ENCODE measurements at places on chromosomes 11 and 22.

GRCh38 chr11:122847466-122847865, 9.2 kb downstream of the CRTAM start:
- DNase-seq: no peak

- no peak for DNase-seq
Observed at GRCh38 chr11:5504403-5504921, 5.3 kb downstream of the UBQLN3 start.

DNA sequence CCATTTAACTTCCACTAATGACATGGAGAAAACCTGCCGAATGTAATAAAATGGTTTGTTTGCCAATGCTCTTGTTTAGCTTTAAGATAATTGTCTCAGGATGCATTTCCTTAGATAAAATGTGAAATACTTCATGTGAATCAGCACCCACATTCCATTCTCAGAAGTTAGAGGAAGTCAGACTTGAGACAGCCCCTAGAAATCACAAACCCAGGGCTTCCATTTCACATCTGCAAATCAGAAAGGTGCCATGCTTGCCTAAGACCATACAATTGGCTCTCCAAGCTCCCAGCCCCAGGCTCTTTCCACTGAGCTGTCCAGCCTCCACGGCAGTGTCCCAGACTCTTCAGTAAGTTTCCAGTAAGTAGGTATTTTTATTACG, 35.6 kb upstream of the ADORA2A start:
- DNase-seq: no peak

- DNase-seq: no peak
Observed at GRCh38 chr22:46106279-46107022, 43.9 kb upstream of the PPARA start.

DNA sequence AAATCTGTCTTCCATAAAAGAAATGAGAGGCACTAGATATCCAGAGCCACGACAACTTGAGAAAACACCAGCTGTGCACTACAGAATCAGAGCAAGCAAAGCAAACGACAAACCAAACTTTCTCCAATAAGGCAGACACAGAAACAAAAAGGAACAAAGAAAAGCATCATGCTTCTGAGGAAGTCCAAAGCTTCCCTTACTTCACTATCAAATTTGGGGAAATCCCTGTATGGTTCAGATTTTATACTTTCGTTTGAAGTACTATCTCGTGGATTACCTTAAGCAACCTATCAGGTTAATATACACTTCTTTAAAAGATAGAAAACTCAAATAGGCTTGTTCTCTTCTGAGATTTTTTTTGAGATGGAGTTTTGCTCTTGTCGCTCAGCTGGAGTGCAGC, 27.7 kb downstream of the ALG9 start:
- no peak for DNase-seq

- DNase-seq: no peak
Observed at GRCh38 chr22:36323182-36323854, 64.4 kb downstream of the MYH9 start.

DNA sequence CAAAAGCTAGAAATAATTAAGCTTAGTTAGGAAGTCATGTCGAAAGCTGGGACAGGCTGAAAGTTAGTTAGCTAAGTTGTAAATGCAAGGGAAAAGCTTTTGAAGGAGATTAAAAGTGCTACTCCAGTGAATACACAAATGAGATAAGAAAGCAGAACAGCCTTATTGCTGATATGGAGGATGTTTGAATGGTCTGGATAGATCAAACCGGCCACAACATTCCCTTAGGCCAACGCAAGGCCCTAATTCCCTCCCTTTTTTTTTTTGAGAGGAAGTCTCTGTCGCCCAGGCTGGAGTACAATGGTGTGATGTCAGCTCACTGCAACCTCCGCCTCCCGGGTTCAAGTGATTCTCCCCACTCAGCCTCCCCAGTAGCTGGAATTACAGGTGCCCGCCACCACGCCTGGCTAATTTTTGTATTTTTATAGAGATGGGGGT, 23.3 kb upstream of the WEE1 start:
- DNase-seq: peak; percentile 66

DNA sequence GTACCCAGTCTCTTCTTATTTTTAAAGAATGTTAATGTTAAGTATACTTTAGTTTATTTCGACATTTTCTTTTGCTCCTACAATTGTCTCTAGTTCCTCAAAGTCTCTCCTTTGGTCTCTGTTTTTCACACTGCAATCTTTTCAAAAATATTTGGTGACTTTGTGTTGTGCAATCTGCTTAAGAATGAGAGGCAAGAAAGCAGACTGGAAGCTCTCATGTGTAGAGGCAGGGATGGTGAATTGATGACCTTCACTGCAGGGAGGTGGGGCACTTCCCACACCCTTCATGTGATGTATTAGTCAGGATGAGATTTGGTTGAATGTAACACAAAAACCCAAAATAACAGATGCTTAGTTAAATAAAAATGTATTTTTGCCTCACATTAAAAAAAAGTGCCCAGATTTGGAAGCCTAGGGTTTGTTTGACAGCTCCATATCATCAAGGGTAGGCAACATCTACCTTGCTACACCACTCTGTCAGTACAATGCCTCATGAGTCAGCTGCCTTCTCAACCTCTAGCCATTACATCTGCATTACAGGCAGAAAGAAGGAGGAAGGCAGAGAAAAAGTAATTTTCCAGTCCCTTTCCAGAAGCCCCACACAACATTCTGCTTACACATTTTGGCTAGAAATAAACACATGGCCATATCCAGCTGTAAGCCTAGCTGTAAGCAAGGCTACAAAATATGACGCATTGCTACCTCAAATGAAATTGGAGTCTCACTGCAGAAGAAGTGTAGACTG, 3.8 kb upstream of the MMP27 start:
- no peak for DNase-seq

GRCh38 chr11:3227568-3228444, 4.4 kb downstream of the MRGPRE start:
- no peak for DNase-seq

DNA sequence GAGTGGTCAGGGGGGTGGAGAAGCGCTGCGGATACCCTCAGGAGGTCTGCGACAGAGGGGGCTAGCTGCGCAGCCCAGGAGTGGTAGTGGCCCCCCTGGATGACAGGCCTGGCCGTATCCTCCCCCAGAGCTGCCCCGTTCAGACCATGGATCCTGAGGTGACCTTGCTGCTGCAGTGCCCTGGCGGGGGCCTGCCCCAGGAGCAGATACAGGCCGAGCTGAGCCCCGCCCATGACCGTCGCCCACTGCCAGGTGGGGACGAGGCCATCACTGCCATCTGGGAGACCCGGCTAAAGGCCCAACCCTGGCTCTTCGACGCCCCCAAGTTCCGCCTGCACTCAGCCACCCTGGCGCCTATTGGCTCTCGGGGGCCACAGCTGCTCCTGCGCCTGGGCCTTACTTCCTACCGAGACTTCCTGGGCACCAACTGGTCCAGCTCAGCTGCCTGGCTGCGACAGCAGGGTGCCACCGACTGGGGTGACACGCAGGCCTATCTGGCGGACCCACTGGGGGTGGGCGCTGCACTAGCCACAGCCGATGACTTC, 505 bp downstream of the NUDT22 start:
- no peak for DNase-seq

GRCh38 chr11:64831411-64831891, 13.0 kb downstream of the CDC42BPG start:
- no peak for DNase-seq

DNA sequence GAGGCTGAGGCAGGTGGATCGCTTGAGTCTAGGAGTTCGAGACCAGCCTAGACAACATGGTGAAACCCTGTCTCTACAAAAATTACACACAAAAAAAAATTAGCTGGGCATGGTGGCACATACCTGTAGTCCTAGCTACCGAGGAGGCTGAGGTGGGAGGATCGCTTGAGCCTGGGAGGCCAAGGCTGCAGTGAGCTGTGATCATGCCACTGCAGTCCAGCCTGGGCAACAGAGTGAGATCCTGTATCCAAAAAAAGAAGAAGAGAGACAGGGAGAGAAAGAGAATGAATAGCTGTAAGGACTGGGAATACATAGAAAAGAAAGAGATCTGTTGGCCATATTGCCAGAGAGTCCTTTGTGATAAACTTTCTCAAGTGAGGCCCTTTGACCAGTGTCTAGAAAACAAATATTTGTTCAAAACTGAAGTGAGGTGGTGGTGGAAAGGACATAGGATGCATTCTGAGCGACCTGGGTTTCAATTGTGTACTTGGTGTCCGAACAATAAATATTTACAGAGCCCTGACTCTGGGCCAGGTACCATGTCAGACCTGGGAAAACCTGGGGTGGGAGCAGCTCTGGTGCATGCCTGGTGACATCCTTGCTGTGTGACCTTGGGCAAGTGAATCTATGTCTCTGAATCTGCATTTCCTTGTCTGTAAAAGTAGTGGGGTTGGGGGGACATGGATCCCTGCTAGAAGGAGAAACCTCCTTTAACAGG, 89.6 kb upstream of the CRYBB3 start:
- no peak for DNase-seq

DNA sequence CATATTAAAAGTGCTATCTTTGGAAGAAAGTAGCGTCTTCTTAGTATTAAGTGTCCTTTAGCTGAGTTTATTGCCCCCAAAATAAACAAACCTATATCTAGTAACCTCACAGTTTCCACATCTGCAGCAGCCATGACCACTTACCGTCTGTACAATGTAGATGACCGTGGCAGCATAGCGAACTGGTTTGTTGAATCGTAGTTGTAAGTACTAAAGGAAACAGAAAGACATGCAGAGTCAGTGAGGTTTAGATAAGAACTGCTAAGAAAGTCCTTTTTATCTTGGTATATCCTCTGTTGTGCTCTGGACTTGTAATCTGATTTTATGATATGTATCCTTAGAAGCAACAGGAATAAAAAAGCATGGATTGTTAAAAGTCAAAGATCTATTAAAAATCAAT, 9.4 kb downstream of the SLC5A12 start:
- DNase-seq: peak; percentile 53

DNA sequence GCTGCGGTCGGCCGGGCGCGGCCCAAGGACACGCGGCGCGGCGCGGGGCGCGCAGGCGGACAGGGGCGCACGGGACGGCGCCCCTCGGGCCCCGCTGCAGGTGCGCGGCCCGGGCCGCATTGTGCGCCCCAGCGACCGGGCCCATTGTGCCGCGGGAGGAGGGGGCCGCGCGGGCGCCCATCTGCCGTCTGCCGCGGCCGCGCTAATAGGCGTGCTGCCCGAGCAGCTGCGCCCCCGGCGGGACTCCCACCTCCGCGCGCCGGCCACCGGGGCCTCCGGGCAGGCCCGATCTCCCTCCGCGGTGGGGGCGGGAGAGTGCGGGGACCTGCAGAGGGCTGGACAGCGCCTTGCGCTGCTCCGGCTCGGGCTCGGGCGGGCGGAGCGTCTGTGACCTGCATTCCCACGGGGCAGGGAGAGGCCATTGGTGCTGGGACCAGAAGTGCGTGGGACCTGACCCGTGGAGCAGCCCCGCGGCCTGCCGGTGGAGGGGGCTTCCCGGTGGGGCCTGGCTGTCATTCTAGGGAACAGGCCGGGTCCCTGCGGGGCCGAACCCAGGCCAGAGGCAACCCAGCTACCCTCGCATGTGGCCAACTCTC, 933 bp downstream of the BRSK2 start:
- peak; percentile 41 for DNase-seq

DNA sequence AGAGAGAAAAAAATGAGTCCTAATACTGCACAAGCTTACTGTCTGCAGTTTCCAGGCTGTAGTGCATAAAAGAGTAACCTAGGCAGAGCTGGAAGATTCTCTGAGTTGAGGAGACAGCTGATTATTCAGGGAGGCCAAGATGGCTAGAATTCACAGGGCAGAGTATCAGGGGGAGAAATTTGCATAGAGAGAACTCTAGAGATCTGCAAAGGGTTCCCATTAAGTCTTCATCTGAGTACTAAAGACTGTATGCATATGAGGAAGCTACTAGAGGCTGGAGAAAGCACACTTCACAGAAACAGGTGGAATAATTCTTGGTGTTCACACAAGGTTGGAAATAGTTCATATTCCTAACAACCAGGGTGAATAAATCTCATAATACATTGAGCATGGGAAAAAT, 66.6 kb upstream of the RRAS2 start:
- no peak for DNase-seq

DNA sequence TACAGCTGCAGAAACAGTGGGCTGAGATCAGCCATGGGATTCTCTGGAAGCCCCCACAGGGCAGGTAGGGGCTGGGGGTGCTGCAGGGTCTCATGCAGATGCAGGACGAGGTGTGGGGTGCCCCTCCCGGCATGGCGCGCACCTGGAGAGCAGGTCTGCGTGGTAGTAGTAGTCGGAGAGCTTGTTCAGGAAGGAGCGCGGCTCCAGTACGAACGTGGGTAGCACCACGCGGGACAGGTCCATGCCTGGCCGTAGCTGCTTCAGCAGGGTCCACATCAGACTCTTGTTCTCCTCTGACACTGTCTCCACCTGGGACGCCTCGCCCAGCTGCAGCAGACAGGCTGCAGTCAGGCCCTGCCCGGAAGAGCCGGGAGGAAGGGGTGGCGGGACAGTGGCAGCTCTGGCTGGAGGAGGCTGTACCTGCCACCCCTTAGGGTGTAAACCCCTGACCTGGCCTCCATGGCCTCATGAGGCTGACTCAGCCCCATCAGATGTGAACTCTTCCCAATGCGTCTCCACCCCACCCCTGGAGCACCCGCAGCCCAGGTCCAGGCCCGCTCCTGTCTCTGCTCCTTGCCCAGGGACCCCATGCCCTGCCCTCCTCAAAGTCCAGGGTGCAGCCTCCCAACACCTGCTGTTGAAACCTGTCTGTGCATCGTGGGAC, 47.0 kb upstream of the CARS1 start:
- DNase-seq: no peak

- no peak for DNase-seq
Observed at GRCh38 chr22:31092161-31092560, 11.0 kb downstream of the SMTN start.

Data from mesendoderm (in vitro differentiated cells).